ENCODE measurements at places on chromosomes 11 and 22.

GRCh38 chr11:40291329-40291728, 1168.1 kb downstream of the LRRC4C start:
- no peak for DNase-seq

DNA sequence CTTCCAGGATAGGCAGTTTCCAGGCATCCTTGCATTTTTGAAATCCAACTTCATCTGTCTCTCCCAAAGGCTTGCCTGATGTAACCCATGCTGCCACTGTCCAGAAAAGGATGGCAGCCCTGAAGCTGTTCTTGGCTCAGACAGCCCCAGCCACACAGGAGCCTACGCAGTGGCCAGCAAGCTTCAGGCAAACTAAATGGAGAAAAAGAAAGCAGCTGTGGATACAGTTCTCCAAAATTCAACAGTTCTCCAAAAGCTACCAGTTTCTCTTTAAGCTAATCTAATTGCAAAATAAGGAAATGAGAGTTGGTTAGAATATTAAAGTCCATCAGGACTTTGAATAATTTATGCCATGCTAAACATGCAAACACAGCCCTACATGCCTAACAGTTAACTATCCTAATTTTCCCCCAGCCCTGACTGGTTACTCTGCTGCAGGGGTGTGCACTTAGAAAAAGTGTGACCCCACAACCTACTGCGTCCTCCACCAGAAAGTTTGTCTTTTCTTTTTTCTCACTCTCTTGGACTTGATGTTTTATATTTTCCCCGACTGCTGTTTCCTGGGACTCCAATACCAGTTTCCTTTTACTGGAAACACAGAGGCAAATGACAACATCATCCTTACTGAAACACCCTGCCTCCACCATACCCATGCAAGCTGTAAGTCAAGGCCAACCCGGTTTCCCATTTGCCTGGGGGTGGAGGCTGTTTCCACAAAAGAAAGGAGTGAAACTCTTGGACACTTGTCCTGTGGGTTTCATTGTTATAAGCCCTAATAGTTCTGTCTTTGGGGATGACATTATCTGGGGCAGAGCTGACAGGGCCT, 69.1 kb upstream of the OR5AN1 start:
- DNase-seq = no peak

GRCh38 chr11:121586750-121587149, 134.0 kb upstream of the SORL1-AS1 start:
- DNase-seq = no peak

- DNase-seq = no peak
These were observed 16.8 kb upstream of the TMEM191C start for GRCh38 chr22:21450320-21450831.

DNA sequence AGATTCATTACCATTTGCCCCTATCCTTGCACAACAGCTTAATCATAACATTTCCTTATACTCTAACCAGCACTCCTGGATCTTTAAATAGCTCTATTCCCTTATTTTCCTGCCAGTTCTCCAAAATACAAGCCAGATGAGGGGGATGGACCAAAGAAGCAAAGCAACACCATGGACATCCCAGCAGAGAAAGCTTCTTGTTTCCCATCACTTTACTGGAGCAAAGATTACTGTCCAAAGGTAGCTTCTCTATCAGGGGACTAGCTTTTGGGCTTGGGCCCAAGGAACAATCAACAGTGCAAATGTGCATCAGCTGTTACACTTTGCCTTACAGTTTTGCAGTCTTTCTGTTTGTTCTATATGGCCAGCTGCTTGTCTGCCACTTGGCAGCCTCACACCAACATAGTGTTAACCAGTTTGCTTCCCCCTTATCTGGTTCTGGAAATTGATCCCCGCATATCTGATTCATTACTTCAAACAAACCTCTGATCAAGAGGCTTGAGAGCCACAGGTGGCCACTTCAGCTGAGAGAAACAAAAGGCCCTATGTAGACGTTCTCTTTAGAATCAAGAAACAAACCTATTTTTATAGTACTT, 814.3 kb downstream of the METTL15 start:
- DNase-seq = no peak

DNA sequence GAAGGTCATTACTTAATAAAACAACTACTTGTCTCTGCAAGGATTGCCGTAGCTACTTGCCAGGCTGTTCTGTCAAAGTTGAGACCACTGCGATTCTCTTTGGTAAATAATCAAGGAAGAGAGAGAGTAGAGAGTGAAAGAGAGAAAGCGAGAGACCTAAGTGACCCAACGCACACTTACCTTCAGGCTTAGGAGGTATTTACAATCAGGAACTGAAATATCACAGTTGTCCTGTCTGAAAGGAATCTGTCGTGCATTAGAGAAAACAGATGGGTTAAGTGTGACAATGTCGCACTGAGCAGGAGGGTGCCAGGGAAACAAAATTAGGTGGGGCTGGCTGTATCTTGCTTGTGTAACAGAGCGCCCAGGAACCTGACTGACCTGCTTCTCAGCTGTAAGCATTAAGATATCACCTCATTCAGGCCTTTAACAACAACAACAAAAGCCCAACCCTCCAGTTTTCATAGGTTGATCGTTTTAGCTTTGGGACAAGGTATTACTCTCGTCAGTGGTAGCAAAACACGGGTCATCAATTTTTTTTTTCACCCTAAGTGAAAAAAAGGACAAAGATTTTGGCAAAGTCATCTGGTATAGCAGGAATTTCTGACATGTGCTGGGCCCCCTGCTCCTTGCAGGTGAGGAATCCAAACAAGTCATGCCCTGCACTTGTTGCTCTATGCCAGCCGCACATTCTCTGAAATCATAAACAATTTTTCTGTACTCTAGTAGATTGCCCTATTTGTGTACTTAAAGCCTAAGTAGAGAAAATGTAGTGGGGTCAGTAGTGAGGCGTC, at the start of gene MUC15:
MUC15 (minus strand) TSS at position 403 of the 794 bp plus-strand sequence. CDS start 5,169 bp downstream, outside the sequence.
- DNase-seq = no peak

DNA sequence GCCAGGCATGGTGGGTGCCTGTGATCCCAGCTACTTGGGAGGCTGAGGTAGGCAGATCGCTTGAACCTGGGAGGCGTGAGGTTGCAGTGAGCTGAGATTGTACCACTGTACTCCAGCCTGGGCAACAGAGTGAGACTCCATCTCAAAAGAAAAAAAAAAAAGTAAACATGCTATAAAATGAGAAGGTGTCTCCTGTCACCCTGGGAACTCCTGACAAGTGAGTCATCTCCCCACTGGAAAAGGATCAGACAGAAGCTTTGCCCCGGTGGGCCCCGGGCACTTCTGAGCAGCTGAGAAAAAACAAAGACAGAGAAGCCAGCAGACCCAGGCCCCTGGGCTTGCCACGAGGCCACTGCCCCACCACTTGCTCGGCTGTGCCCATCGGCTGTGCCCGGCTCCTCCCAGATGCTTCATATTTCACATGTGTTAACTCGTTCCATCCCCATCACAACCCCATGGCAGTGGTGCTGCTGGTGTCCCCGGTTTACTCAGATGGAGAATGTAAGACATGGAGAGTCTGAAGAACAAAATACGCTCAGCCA, 22.3 kb downstream of the TTLL1 start:
- DNase-seq = no peak

DNA sequence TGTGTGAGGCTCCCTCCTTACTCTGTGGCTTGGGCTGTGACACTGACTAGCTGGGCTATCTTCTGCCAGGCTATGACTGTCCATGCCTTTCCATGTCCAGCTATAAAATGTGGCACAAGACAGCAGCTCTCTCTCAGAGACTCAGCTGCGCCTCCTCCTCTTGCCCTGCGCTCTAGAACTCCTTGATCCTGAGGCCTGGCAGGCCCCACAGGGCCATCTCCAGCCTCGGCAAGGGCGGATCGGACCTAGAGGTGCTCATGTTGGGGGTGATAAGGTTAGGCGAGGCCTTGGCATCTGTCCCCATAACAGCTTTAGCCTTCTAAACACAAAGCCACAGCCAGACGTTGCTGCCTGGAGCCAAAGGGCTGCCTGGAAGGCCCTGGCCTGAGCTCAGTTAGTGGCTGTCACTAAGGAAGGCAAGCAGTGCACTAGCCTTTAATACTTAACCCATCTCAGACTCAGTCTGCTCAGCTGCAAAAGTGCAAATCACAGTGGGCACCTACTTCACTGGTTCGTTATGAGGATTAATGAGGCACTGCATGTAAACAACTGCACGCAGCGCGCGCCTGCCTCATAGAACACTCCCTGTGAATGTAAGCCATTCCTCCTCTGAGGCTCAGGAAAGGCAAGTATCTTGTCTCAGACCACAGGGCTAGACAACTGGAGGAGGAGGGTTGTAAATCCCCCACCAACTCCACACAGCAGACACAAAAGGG, 1.2 kb downstream of the GUCD1 start:
- no peak for DNase-seq

DNA sequence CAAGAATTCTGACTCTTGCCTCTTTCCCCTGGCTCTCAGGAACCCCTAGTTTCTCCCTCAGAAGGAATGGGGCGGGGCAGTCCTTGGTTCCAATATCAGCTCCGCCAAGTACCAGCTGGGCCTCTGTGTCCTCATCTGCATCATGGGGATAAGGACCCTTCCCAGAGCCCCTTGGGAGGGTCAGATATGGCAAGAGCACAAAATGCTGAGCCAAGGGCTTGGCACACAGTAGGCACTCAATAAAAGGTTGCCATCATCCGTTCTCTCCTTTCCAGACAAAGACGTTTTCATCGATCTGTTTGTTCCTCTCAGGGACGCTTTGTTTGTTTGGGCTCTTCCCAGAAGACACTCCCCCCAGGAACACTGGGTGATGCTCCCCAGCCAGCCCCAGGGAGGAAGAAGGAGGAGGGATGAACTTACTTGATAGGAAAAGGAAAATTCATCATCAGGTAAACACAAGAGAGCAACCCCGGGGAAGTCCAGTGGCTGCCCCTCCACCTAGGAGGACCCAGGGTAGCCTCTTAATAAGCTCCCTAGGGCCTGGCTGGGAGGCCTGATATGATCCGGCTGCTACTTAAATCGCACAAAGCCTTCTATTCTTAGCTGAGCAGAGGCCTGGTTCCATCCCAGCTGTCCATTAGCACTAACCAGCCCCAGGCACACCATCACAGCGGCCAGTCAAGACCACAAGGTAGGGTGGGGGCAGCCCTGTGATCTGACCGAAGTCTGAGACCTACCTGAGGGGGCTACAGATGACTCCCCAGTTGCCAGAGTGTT, 19.6 kb downstream of the GDPD5 start:
- no peak for DNase-seq

GRCh38 chr11:77287615-77288273, 13.7 kb downstream of the GDPD4 start:
- no peak for DNase-seq

GRCh38 chr22:36224245-36224644, 15.1 kb downstream of the APOL2 start:
- DNase-seq = no peak

DNA sequence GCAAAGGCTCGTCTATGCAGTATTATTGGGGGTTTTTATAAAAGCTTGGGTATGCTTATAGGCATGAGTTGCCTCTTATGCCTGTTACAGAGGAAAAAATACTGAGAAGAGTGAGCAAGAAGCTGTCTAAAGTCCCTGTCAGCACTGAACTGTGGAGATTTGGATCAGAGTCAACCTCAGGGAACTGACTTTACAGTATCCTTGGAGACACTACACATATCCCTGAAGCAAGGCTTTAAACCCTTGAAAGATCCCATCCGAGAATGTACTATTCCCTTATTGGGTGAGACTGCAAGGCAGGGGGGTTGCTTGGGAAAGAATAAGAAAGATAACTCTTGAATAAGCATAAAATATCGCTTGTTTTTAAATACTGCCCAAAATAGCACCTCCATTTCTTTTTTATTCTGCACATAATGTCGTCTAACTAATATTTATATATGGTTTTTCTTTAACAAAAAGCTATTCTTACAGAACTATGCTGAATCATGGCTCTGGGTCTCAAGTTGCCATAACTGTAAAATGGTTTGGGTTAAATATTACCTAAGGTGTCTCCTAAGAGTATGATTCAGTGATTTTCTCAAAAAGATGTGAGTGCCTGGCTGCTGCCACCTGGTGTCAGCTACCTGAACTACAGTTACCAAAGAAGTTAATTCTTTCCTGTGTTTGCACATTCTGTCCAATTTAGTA, 1062.8 kb downstream of the DLG2 start:
- no peak for DNase-seq

DNA sequence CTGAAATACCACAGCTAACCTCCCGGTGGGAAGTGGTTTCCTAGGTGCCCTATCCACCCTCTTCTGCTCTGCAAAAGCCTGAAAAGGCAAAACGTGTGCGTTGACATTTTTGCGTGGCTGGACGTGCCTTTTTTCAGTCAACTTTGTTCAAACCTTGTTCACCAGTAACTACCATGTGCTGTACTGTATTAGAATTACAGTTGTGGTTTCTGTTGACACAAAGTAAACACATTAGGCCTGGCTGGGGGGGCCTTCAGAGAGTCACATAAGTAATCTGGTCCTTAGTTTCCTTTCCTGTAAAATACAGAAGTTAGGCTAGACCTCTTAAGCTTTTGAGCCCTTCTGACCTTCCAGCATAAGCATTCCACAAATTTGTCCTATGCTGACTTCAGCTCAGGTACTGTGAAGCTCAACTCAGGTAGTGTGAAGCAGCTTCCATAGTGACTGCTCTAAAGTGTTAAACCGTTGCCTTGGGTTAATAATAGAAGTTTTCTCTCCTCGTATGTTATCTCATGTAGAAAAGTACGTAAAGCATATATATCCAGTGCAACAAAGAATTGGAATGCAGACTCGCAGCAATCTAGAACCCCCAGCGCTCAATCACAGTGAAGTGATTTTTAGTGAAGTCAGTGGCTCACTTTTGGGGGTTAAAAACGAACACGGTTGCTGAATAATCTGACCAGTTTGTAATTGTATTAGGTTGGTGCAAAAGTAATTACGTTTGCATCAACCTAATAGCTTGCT, 1.8 kb downstream of the EWSR1 start:
- DNase-seq = no peak

DNA sequence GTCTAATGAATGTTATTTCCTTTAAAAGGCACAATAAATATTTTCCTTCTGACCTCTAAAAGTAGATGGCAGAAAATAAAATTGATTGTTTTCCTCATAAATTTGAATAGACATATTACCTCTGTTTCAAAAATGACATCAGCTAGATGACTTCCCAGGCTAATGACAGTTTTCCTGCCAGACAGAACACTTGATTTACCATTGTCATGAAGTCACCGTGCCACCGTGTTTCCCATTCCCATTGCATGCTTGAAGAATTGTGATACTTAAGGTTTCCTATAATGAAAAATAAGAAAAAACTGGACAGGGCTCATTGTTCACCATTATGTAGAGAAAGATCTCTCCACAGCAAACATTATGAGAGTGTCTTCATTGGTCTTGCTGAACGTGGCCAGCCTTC, 151.1 kb downstream of the NCAM1 start:
- DNase-seq = no peak

Measured in ecto neural progenitor cell (in vitro differentiated cells).